ENCODE measurements at places on chromosomes 16 and 17.

DNA sequence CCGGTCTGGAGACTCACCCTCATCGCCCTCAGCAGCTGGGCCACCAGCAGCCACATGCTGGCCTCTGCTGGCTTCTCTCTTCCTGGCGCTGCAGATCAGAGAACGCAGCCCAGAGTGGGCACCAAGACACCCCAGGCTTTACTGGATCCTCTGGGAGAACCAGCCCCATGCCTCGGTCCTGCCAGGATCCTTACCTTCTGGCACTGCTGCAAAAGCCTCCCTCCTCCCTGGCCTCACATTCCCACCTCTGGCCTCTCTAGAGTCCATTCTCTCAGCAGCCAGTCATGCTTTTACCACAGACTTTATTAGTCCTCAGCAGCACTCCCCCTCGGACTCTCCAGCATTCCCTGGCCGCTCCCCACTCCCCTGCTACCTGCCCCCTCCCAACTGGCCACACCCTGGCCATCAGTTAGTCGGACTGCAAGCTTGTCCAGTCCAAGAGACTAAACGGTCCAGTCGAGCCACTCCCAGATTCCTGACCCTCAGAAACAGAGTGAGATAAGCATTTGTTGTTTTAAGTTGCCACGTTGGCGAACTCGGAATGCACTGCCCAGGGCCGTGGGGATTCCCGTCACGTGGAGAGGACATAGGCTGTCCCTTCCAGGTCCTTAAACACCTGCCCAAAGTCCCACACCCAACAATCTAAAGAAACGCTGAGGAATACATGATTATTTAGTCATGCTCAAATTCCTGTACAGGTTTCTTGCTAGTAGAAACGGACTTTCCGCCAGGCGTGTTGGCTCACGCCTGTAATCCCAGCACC, 5.9 kb upstream of the SPG7 start:
- DNase-seq, result no peak

DNA sequence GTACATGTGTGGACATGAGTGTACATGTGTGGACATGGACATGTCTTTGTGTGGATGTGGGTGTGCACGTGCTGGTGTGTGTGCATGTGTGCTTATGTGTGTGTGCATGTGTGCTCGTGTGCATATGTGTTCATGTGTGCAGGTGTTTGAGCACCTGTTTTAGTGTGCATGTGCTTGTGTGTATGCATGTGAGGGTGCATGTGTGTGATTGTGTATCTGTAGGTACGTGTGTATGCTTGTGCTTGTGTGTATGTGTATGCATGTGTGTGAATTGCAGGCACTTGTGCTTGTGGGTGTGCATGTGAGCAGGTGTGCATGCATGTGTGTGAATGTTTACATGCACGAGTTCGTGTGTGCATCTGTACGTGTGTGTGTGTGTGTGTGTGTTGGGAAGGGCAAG, 300.6 kb upstream of the EEF2KMT start:
- no peak for DNase-seq

- no peak for DNase-seq
These were observed 12.2 kb upstream of the ZNF594 start for GRCh38 chr17:5203908-5204294.

- DNase-seq, result no peak
These were observed 50.7 kb downstream of the TANGO6 start for GRCh38 chr16:68893710-68894705.

GRCh38 chr17:41442739-41443138, 2.0 kb upstream of the KRT38 start:
- no peak for DNase-seq

DNA sequence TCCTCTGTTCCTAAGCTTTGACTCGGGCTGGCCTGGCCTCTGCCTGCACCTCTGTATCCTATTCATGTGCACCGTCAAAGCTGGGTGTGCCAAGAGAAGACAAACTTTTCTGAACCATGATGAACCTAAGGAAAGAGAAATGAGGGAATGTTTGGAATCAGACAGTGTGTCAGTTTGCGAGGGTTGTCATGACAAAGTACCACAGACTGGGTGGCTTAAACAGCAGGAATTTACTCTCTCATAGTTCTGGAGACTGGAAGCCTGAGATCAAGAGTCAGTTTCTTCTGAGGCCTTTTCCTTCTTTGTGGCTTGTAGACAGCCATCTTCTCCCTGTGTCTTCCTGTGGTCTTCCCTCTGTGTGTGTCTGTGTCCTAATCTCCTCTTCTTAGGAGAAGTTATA, 129.0 kb downstream of the KATNIP start:
- DNase-seq, result no peak

DNA sequence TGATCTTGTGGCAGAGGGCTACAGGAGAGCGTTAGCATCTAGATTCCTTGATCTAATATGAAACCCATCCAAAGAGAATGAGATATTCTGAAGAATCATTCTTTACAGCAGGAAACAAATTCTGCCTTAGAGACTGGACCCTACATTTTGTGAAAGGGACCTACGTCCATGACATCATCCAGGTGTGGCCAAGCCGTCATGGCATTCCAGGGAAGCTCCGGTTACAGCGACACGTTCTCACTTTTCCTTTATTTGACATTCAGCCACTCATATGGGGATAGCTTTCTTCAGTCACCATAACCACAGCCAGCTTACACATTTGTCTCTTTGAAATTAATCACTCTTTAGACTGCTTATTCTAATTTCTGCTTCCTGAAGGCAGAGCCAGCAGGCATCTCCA, 408.1 kb downstream of the XYLT1 start:
- DNase-seq, result no peak

DNA sequence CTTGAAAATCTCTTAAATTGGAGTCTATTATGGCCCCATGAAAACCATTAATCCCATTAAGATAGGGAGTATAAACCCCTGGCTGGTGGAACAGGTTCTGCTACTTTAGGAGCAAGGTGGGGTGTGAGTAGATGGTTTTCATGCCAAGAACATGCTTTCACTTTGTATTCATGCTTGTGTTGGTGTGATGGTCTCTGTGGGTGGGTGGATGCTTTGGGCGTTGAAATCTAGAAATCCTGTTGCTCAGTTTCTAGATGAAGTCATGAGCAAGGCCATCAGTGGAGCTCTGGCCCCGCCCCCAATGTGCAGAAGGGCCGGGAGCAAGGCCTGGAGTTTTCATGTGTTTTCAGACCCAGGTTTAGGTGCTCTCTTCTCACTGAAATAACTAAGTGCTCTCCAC, 20.1 kb downstream of the PLD6 start:
- DNase-seq, result no peak

- DNase-seq, result no peak
These were observed 62.7 kb downstream of the IRX6 start for GRCh38 chr16:55386534-55387296.

DNA sequence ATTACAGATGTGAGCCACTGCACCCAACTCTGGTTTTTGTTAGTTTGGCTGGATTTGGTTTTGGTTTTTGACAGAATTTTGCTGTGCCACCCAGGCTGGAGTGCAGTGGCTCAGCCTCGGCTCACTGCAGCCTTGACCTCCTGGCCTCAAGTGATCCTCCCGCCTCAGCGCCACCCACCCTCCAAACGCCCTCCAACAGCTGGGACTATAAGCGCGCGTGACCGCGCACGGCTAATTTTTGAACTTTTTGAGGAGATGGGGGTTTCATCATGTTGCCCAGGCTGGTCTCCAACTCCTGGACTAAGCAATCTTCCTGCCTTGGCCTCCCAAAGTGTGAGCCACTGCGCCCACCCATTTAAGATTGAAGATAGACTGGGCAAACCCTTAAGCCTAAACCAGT, 84.4 kb upstream of the RPRML start:
- DNase-seq, result no peak

GRCh38 chr17:48335858-48336500, 94.0 kb downstream of the SKAP1 start:
- peak; percentile 73 for DNase-seq

DNA sequence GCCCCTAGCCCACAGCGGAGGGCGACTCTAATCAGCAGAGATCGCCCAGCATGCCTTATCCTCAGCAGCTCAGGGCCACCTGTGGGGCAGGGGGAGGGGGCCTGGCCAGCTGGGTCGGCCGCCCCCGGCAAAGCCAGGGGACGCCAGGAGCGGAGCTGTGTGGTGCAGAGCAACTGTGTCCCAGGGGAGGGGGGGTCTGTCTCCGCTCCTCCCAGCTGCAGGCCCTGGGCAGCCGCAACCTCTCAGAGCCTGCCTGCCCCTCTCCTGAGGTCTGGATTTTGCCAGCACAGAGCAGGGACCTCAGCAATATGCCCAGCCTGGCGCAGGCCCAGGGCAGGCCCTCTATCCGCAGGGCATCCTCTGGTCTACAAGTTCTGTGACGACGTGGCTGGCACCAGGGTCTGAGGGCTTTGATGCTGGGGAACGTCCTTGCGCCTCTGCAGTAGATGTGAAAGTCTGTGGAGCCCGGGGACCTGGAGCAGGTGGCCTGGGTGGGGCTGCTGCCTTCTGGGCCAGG, 36.5 kb upstream of the SLC38A10 start:
- no peak for DNase-seq

GRCh38 chr17:53655591-53655990, 167.1 kb upstream of the KIF2B start:
- DNase-seq, result no peak

DNA sequence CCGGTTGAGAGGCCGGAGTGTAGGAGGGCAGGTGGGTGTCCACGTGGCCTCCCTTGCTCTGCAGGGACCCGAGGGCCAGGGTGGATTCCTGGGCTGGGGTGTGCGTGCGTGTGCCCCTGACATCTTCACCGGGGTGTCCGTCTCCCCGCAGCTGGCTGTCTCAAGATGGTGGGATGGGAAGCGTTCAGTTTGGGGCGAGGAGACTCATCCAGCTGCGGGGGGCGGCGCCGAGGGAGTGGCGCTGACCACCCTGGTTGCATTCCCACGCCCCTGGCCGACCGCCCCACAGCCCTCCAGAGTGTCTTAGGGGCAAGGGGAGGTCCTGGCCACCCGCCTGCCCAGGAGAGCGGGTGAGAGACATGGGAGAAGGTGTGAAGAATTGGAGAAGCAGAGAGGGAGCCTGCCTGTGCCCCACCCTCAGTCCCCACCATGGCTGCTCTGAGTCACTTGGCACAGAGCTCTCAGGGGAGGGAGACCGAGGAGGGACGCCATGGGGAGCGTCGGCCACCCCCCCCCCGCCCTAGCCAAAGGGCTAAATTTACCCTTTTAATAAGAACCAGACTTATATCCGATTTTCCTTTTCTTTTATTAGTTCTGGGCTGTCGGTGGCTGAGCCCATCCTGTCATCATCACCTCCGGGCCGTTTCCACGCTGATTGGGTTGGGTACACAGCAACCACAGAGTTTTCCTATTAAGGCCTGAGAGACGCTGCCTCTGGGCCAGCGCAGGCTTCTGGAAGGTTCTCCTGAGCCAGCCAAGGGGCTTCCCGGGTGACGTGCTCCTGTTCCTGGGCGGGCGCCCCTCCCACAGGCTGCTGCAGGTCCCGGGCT, 22.0 kb downstream of the BAHCC1 start:
- no peak for DNase-seq

DNA sequence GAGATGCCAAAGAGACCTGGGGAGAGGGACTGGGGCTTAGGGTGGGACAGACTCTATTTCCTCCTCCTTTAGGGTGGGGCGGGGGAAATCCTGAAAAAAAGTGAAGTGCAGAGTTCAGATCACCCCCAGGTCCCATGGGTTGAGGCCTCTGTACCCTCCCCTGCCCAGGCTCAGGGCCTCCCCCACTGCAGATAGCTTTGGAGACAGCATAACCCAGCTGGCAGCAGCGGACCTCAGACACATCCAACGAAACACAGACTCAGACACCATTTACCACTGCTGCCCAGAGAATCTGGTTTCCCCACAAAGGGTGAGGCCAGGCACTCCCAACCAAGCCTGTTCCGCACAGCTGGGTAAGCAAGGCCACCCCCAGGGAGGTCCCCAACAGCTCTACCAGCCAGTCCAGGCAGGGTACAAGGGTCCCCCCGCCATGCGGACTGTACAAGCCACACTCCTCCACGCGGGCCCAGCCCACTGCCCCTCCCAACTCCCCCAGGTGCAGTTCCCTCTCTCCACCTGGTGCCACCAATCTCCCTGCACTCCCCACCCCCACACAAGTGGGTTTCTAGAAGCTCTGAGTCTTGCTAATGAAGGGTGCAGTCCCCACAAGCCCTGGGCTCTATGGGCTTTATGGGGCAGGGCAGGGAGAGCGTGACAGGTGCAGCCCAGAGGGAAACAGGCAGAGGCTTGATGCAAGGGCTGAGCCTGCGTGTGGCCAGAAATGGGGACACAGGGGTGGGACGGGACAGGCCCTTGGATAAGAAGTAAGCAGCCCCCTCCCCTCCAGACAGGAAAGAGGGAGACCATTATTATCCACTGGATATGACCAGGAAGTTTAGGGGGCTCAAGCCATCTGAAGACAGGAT, 8.9 kb downstream of the RHBDF2 start:
- no peak for DNase-seq

DNA sequence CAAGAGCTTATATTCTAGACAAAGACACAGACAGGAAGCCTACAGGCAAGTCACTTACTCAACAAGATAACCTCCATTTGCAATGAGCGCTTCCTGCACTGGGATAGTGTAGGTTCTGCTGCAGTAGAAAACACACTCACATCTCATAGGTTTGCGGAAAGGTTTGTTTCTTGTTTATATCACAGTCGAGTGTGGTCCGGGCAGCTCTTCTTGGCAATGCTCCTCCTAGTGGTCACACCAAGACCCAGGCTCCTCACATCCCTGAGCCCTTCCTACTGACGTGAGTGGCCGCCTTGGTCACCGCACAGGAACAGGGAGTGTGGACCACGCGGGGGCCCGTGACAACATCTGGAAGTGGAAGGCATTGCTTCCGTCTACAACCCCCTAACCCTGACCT, 48.0 kb upstream of the RBFOX3 start:
- DNase-seq, result no peak

- no peak for DNase-seq
These were observed 160.7 kb downstream of the RGS9 start for GRCh38 chr17:65297916-65298315.

- no peak for DNase-seq
These were observed 16.0 kb downstream of the MPRIP start for GRCh38 chr17:17058304-17058703.

- DNase-seq, result no peak
These were observed 204.1 kb upstream of the NLRP1 start for GRCh38 chr17:5788266-5788900.

- no peak for DNase-seq
These were observed 12.2 kb upstream of the MMD start for GRCh38 chr17:55433629-55434422.

DNA sequence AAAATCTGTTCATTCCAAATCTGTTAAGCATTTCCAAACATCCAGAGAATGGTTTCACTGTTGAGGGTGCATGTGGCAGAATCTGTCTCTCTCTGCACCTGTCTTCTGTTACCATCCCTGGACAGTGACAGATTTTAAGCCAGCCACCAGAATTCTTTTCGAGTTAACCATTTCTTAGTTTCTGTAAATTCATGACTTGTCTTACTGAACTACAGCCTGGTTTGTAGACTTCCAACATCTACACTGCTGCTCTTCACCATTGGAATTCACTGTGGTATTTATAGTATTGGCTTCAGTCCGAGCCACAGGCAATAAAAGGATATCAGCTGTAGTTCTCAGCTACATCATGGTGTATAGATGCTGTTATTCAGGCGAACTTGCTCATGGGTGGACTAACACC, 47.6 kb downstream of the GOSR1 start:
- no peak for DNase-seq

Data from naive thymus-derived CD8-positive, alpha-beta T cell (primary cell).